CD4-positive, CD25-positive, alpha-beta regulatory T cell (primary cell): ENCODE measurements at places on chromosomes 12 and 14.

- DNase-seq, result no peak
Observed at GRCh38 chr12:81086342-81086741, 8.5 kb downstream of the ACSS3 start.

DNA sequence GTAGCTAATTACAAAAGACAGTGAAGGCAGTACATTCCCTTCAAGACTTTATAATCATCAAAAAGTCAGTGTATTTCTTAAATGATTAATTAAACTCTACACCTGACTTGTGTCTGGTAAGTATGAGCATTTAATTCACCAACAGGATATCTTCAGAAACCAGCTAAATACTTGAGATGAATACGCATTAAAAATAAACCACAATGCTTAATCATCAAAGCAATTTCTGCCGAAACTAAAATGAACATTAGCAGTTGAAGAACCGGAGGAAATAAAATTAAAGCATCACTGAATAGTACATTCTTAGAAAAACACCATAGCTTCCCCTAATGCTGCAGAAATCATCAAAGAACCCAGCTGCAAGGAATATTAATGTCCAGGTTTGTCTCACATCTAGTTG lies 32.7 kb downstream of the SLC25A21 start:
- DNase-seq, result no peak

DNA sequence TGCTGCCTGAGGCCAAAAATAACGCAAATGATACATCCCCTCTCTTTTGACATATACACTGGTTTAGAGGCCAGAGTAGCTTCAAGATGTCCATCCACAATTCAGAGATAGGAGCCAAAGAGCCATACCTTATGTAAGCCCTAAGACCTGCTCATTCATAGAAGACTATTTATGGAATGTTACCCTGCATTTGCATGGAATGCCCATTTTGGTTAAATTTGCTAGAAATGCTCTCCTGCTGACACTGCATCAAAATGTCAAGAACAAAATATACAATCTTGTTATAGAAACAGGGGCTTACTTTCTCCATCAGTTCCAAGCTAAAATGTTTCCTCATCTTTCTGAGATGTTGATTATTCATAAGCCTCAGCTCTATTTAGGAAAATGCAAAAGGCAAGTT lies 183.3 kb upstream of the CDKN3 start:
- no peak for DNase-seq

GRCh38 chr12:111312708-111313107 lies 56.2 kb downstream of the PHETA1 start:
- no peak for DNase-seq

DNA sequence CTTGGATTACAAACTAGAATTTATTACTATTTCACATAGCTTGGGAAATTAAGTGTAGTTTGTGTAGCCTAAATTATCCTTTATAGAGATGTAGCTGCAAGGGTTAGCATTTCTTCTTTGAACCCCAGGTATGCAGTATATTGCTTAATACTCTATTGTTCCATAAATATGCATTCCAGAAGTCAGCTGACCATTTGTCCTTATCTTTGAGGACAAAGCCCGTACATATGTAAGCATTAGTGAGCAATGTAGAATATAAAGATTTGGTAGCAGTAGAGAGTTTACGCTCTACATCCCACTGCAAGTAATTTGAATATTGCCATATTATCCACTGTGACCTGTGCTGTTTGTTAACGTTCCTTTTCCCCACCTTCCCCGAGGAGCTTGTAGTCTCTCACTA lies 26.9 kb downstream of the PPM1A start:
- no peak for DNase-seq

DNA sequence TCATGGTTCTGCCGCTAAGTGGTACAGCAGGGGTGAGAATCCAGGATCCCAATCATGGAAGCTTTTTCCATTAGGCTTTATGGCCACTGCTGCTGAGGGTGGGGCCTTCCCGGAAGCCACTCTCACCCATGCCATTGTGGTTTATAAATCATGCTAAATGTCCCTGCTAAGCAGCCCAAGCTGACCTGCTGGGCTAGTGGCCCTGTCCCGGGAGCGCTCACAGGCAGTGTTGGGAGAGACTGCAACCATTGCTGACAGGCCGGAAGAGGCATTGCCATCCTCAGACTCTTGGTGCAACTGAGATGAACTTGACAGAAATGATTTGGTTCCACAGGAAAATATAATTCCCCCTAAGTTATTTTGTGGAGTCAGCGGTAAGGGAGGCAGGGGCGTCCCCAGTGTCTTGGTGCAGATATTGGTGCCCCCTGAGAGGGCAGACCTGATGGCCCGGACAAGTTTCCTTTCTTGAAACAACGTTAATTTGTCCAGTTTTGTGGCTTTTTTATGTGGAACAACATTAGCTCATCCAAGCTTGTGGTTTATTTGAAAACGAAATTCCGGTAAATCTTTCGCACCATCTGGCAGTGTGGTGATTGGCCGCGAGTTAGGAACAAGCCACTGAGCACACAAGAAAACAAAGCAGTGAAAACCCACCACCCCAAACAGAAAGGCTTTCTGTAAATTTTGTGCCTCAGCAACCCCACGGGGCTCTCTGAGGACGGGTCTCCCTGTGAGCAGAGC lies 82.3 kb downstream of the SSPN start:
- no peak for DNase-seq

GRCh38 chr14:96065661-96066459 lies 26.7 kb downstream of the C14orf132 start:
- no peak for DNase-seq

- DNase-seq, result no peak
Observed at GRCh38 chr14:76294876-76295275, 81.1 kb upstream of the ESRRB start.

- DNase-seq, result no peak
Observed at GRCh38 chr14:44586910-44587309, 79.8 kb upstream of the FSCB start.

DNA sequence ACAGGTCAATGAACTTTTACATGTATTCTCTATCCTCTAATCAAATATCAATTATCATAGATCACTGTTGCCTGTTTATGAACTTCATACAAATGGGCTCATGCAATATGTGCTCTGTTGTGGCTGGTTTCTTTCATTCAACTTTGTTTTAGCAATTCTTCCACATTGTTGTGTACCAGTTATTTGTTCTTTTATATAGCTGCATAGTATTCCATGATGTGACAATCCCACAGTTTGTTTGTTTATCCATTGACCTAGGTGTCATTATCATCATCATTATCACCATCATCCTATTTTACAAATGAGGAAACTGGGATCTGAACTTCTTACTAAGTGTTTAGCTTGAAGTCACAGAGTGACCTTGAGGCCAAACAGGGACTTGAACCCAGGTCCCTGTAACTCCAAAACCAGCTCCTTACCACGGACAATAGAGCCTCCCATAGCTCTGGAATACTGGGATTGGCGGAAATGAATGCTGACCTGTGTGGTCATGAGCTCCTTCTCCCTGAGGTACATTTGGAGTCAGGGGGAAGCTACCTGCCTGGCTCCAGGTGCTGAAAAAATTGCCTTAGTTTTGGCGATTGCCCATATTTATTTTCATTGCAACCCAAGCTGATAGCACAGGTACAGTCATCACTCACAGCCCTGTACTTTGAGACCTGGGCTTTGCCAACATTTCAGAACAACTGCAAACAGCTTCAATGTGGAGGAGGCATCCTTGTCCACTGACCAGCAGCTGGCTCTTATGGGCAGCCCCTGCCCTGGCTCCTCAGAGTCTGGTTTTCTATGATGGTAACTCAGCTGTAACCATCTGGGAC lies 9.2 kb downstream of the ZFP36L1 start:
- DNase-seq, result no peak

GRCh38 chr14:70857496-70857890 lies 48.2 kb upstream of the MAP3K9 start:
- no peak for DNase-seq

GRCh38 chr14:74135426-74135825 lies 50.7 kb downstream of the LIN52 start:
- DNase-seq, result no peak

DNA sequence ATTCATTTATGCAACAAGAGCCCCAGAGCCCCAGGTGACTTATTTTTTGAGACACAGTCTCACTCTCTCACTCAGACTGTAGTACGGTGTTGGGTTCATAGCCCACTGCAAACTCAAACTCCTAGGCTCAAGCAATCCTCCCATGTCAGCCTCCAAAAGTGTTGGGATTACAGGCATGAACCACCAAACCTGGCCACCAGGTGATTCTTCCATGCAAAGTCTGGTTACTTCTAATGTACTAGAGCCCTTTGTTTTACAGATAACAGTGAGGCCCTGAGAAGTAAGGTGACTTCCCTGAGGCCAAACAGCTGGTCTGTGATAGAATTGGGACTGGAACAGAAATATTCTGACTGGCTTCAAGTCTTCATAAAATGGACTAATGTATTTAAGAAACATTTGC lies 10.0 kb upstream of the KCNK10 start:
- no peak for DNase-seq

GRCh38 chr14:28756884-28757570 lies 9.6 kb upstream of the FOXG1 start:
- no peak for DNase-seq

GRCh38 chr14:47509957-47510356 lies 165.4 kb downstream of the MDGA2 start:
- no peak for DNase-seq

DNA sequence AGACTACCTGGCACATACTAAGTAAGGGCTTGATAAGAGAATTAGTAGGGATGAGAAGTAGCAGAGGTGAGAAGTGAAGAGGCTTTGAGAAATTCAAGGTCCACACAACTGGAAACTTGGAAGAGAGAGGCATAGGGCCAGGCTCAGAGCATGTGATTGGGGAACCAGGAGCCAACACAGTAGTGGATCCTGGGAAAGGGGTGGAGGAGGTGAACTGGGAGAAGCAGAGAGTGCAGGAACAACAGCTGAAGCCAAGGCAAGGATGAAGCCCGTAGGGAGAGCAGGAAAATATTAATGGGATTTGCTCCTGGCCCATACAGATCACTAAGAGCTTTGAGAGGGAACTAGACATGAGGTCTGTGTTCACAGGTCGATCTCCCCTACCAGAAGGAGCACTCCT lies 1.4 kb upstream of the ITGB7 start:
- DNase-seq, result no peak

- peak; percentile 96 for DNase-seq
Observed at GRCh38 chr12:50167049-50167828, at the start of gene CERS5. TSS of gene CERS5 (minus strand) at chr12:50167369. CDS start at chr12:50167297, 72 bp downstream.

- DNase-seq, result no peak
Observed at GRCh38 chr12:93379981-93380361, 2.2 kb downstream of the NUDT4 start.
